ENCODE measurements at places on chromosomes 11 and 22. TPM values are rescaled to one million over a fixed set of nuclear protein-coding genes. Genes with fewer than 3 reads are reported as not detected.

Gene GPR83
- not detected for total RNA-seq

Gene CLTCL1
- 8.4 TPM for total RNA-seq

Gene SPINDOC
- total RNA-seq = 6.8 TPM

Gene EED
- 25.3 TPM for total RNA-seq

Gene MFNG
- total RNA-seq = not detected

Gene RTN4RL2
- under 0.01 TPM for total RNA-seq

Gene C22orf15
- 0.43 TPM for total RNA-seq

Gene CTTN
- 439 TPM for total RNA-seq

Gene DMC1
- 6.9 TPM for total RNA-seq

Gene CRYBB2
- total RNA-seq = not detected

Gene CCND1
- 336 TPM for total RNA-seq

Gene OR10A2
- not detected for total RNA-seq

Gene CD3E
- not detected for total RNA-seq

Gene KRTAP5-2
- not detected for total RNA-seq

Gene BIRC3
- 0.47 TPM for total RNA-seq

Gene CDKN1C
- total RNA-seq = 23.2 TPM

Gene ARHGEF17
- 21.9 TPM for total RNA-seq

Gene DTX4
- total RNA-seq = 1.9 TPM

Gene ZBTB16
- 0.34 TPM for total RNA-seq

Gene RAG1
- 0.43 TPM for total RNA-seq

All from bronchial smooth muscle cell (primary cell).